ENCODE measurements at places on chromosomes 4 and X. TPM values are rescaled to one million over a fixed set of nuclear protein-coding genes. Genes with fewer than 3 reads are reported as not detected.
A peak's percentile ranks its signal among the peaks of the same experiment; 100 is the strongest.

- DNase-seq = no peak
Measured at GRCh38 chr4:1715002-1715758, 3.1 kb upstream of the SLBP start.

- DNase-seq = no peak
Measured at GRCh38 chr4:142743121-142743825, 102.8 kb downstream of the INPP4B start.

Gene HTR2C
- 11.0 TPM for total RNA-seq

GRCh38 chr4:125801924-125802323 is 487.2 kb downstream of the FAT4 start:
- no peak for DNase-seq

GRCh38 chr4:153495480-153496193 is 29.5 kb downstream of the TMEM131L start:
- no peak for DNase-seq

Gene SERPINA7
- not detected for total RNA-seq

DNA sequence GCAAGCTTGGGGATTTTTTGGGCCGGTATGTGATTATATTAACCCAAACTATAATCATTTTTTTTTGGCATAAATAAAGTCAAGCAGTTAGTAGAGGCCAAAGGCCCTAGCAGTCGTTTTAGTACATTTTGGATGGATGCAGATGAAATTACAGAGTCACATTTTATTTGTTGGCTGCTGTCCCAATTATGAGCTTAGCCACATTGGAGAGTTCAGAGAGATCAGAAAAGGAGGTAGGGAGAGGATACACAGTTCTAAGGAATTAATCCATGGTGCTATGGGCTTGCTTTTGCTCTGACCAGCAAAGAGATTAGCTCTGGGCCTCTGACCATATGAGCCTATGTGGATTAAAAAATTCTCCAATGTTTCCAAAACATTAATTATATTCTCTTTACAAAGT is 395.1 kb downstream of the RAPGEF2 start:
- no peak for DNase-seq

DNA sequence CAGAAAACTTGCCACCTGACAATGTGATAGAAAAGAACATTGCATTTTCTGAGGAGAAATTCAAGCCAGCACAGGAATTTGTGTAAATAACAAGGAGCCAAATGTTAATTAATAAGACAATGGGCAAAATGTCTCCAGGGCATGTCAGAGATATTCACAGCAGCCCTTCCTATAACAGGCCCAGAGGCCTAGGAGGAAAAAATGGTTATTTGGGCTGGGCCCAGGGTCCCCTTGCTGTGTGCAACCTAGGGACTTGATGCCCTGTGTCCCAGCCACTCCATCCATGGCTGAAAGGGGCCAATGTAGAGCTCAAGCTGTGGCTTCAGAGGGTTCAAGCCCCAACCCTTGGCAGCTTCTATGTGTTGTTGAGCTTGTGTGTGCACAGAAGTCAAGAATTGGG is 55.5 kb upstream of the GABRG1 start:
- no peak for DNase-seq

Gene COX7B2
- not detected for total RNA-seq

DNA sequence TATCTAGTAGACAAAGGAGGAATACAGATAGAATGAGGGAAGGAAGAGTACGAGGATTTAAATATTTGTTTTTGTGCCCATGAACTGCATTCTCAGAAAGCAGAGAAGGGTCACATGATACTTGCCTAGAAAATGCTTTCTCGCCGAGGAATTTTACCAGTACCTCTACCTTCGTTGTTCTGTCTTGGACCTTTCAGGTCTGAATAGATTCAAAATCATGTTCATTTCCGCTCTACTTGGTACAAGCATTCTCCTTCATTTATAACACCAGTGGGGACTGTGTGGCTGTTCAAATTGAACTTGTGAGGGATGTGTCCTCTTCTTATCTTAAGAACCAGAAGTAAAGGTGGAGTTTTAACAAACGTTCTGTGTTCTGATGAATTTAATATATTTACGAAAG is 1.9 kb downstream of the USP38 start:
- no peak for DNase-seq

Gene PNMA6E
- total RNA-seq = not detected

Gene FAM9A
- not detected for total RNA-seq

DNA sequence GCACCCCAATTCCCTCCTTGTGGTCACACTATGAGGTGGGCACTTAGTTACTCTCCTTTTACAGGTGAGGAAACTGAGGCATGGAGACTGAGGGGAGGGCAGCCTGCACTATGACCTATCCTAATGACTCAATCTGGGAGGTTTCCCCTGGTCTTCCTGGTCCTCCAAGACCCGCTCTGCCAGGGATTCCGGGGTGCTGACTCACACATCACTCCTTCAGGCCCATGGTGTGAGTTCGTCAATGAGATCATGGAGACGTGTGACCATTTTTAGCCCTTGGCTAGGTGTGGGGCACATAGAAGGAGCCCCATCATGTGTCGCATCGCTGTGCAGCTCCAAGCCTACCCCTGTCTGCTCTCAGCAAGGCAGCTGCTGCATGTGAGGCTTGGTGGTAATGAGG is 32.4 kb upstream of the BCOR start:
- DNase-seq = no peak

Gene ARMCX2
- total RNA-seq = 57.1 TPM

- DNase-seq = no peak
Measured at GRCh38 chr4:58600290-58600689, 1490.1 kb upstream of the IGFBP7 start.

Gene RPGR
- total RNA-seq = 4.5 TPM

- DNase-seq = no peak
Measured at GRCh38 chr4:90237751-90238530, 110.7 kb downstream of the CCSER1 start.

GRCh38 chr4:174524242-174524641 is 2.0 kb upstream of the HPGD start:
- DNase-seq = no peak

GRCh38 chrX:6856471-6856870 is 291.0 kb upstream of the STS start:
- DNase-seq = no peak

GRCh38 chrX:29478336-29479069 is 736.9 kb upstream of the MAGEB2 start:
- no peak for DNase-seq

Gene P2RY8
- under 0.01 TPM for total RNA-seq

DNA sequence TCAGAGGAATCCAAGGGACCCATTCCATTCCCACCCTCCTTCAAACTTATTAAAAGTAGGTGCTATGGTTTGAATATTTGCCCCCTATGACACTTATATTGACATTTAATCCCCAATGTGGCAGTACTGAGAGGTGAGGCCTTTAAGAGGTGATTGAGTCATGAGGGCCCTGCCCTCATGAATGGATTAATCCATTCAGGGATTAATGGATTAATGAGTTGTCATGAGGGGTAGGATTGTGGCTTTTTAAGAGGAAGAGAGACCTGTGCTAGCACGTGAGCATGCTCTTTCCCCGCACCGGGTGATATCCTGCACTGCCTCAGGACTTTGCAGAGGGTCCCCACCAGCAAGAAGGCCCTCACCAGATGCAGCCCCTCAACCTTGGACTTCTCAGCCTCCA is 50.1 kb downstream of the IRF2 start:
- no peak for DNase-seq

GRCh38 chr4:184732126-184732525 is 1.8 kb downstream of the CENPU start:
- no peak for DNase-seq

DNA sequence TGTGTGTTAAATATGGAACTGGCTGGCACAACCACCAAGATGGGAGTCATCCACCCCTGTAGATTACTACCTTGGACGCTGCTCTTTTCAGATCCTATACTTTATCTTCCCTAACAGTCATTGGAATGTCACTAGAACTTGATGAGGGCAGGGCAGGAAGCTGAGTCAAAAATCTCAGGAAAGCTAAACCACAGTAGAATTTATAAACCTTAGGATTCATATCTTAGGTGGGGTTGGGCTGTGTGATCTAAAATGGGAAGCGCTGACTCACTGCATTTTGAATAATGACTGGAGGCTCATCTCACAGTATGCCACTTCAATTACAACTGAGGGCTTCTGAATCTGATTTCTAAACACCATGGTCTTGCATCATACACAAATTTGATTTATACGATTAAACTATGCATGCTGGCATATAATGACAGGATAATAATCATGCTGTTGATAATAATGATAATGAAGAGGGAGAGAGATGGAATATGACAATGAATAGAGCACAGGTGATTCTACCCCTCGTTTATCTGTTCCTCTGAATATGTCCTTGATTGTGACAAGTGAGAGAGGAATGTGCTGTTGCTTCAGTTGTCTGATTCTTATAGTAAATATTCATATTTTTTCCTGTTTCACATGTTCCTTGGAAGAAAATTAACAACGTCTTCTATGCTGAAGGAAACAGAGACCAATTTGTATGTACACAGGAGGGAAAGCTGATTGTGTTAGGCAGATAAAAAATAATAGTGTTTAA is 270.3 kb upstream of the HS3ST1 start:
- no peak for DNase-seq

- DNase-seq = peak; percentile 15
Measured at GRCh38 chr4:110635163-110635865, 12.4 kb upstream of the PITX2 start.

Data from frontal cortex (tissue), 4 donors.